ENCODE measurements at places on chromosomes 12 and 14. TPM values are rescaled to one million over a fixed set of nuclear protein-coding genes. Genes with fewer than 3 reads are reported as not detected.

The ADIPOR2 gene
- 69.9 TPM for total RNA-seq

The CD163L1 gene
- total RNA-seq: 27.0 TPM

The SAMD15 gene
- 1.9 TPM for total RNA-seq

The PCNX4 gene
- total RNA-seq: 48.4 TPM

The OAS1 gene
- total RNA-seq: 0.64 TPM

The TPH2 gene
- not detected for total RNA-seq

DNA sequence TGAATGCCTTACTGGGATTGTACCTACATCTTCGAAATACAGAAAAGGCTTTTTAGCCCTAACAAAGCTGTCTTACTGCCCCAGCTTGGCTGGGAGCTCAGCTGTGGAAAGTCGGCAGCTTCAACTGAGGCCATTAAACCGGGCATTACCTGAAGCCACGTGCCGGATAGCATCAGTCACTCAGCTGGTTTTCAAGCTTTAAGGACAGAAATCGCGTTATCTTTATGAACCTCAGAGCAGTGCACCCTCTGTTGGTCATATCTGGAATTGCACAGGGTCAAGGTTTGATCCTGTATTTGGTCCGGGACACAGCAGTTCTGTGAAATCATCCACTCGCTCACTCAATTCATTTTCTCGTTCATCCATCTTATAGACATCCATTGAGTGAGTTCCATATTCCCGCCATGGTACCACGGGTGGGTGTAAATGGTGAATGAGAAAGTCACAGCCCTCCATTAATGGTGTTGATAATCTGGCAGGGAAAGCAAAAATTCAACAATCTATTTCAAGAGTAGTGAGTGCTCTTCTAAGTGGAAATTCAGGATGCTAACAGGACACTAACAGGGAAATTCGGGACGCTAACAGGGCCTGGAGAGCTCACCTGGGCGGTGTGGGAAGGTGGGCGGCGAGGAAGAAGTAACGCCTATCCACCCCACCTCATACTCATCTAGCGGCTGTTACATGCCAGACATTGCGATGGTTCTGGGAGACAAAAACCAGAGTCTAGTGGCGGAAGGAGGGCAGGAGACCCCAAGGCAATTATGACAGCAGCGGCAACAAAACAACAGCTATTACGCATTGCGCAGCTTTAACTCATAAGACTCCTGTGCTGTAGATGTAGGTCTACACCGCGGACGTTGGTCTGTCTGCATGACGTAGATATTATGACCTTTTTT lies 60.6 kb upstream of the TCL1A start:
- no peaks in the 10 kb centered on the region for H3K36me3 ChIP-seq
- H3K4me3 ChIP-seq: no peak overlapping the region
- no peak overlapping the region for H3K27ac ChIP-seq
- no peaks in the 10 kb centered on the region for H3K4me1 ChIP-seq
- peaks cover 7% of the 10 kb centered on the region for H3K27me3 ChIP-seq

- no peaks in the 10 kb centered on the region for H3K36me3 ChIP-seq
- H3K4me3 ChIP-seq: no peak overlapping the region
Observed at GRCh38 chr12:77377116-77377515, 311.7 kb upstream of the E2F7 start.

- H3K27ac ChIP-seq: peak overlapping the region; percentile 98
- H3K36me3 ChIP-seq: no peaks in the 10 kb centered on the region
- peak overlapping the region; percentile 83 for H3K4me3 ChIP-seq
- DNase-seq: peak; percentile 76
- H3K4me1 ChIP-seq: peaks cover 19% of the 10 kb centered on the region
Observed at GRCh38 chr12:11648514-11649412, 711 bp upstream of the ETV6 start.

- H3K36me3 ChIP-seq: no peaks in the 10 kb centered on the region
- DNase-seq: no peak
- H3K27ac ChIP-seq: no peak overlapping the region
- H3K4me3 ChIP-seq: no peak overlapping the region
- no peaks in the 10 kb centered on the region for H3K27me3 ChIP-seq
Observed at GRCh38 chr12:26465419-26466097, 270.2 kb downstream of the SSPN start.

DNA sequence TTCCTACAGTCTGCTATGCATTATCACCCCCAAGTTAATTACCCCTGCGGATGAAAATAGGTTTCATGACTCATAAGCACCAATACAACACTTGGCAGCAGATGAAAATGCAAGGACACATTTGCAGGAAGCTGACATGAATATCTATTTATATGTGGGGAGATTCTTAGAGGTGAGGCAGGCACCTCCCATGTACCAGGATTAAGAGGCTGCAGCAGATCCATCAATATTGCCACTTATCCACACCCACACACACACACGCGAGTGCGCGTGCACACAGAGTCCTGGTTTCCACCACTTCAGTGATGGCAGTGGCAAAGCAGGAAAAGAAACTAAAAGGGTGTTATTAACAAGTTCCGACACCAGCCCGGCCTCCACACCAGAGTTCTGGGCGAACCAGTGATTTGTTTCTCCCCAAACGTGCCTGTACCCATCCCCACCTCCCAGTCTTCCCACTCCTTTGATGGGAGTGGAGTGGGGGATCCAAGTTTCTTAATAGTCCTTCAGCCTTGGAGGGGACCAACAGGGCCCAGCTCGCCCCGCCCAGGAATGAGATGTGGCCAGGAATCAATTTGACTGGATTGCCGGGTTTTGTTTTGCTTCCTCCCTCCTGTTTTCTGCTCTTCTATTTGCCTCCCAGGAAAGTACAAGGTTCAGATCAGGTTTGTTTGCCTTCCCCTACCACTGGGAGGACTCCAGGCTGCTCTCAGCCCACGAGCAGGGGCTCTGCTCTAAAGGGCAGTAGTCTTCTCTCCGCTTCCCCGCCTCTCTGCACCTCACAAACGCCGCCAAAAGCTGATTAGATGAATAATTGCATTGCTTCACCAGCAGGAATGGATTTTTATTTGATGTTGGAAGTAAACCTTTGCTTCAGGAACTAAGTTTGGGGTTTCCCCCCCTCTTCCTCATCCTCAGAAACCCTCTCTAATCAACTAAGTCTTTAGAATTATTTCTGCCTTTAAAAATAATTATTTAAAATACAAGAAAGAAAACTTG lies 5.2 kb downstream of the IRF2BPL start:
- H3K4me1 ChIP-seq: peaks cover 69% of the 10 kb centered on the region
- no peak overlapping the region for H3K4me3 ChIP-seq
- H3K36me3 ChIP-seq: 0 out of 2 replicates have a peak, but pooled peaks cover 3% of the 10 kb centered on the region

- no peak for DNase-seq
- H3K4me1 ChIP-seq: peaks cover 36% of the 10 kb centered on the region
- no peaks in the 10 kb centered on the region for H3K36me3 ChIP-seq
- no peak overlapping the region for H3K4me3 ChIP-seq
Observed at GRCh38 chr12:6096527-6096926, 27.9 kb downstream of the VWF start.

DNA sequence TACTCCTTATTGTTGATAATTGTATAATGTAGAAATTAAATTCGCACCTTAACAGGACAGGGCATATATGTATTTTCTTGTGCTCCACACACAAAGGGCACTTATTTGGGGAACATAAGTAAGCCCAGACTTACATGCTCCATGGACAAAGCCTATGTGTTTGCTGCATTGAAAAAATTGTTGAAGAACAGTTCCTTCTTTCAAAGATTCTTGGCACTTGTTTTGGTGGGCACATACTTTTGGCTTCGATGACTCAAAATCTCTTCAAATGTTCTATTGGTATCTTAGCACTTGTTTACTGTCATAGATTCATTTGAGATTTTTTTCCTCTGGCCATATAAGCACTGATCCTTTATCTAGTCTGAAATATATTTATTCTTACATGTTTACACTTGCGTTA lies 1.4 kb upstream of the MAP4K5 start:
- H3K4me3 ChIP-seq: no peak overlapping the region
- H3K27me3 ChIP-seq: no peaks in the 10 kb centered on the region
- H3K4me1 ChIP-seq: peaks cover 27% of the 10 kb centered on the region
- no peaks in the 10 kb centered on the region for H3K36me3 ChIP-seq
- DNase-seq: no peak
- no peak overlapping the region for H3K27ac ChIP-seq

- no peak for DNase-seq
- no peak overlapping the region for H3K27ac ChIP-seq
- H3K4me3 ChIP-seq: no peak overlapping the region
- H3K4me1 ChIP-seq: no peaks in the 10 kb centered on the region
- H3K27me3 ChIP-seq: no peaks in the 10 kb centered on the region
- no peaks in the 10 kb centered on the region for H3K36me3 ChIP-seq
Observed at GRCh38 chr12:72465155-72465554, 193.0 kb downstream of the TRHDE start.
